A549 treated with DMSO at 1 μM for 4 hours (cell line): ENCODE measurements at places on chromosomes 12 and 14. TPM values are rescaled to one million over a fixed set of nuclear protein-coding genes. Genes with fewer than 3 reads are reported as not detected.

SMARCD1 gene
- 72.3 to 81.7 TPM (median 75.1 TPM) in 5 replicates for total RNA-seq

IKBIP gene
- 62.2 to 79.5 TPM (median 69.6 TPM) in 5 replicates for total RNA-seq

BCL2L14 gene
- total RNA-seq = not detected in 5 replicates

C12orf54 gene
- not detected in 5 replicates for total RNA-seq

FICD gene
- total RNA-seq = 3.1 to 3.6 TPM (median 3.5 TPM) in 5 replicates

C14orf132 gene
- total RNA-seq = 4.0 to 6.2 TPM (median 5.2 TPM) in 5 replicates

SARNP gene
- total RNA-seq = 85.0 to 131 TPM (median 93.2 TPM) in 5 replicates

RPGRIP1 gene
- total RNA-seq = 0.24 to 0.54 TPM (median 0.26 TPM) in 5 replicates

HOXC13 gene
- 5.4 to 10.5 TPM (median 9.0 TPM) in 5 replicates for total RNA-seq

RIMBP2 gene
- total RNA-seq = not detected in 5 replicates

RNASE3 gene
- total RNA-seq = not detected in 5 replicates

NUP37 gene
- 68.7 to 77.3 TPM (median 74.3 TPM) in 5 replicates for total RNA-seq

P2RX2 gene
- not detected in 5 replicates for total RNA-seq

HOXC12 gene
- not detected in 5 replicates for total RNA-seq

C12orf42 gene
- total RNA-seq = not detected in 5 replicates

CIROP gene
- not detected in 5 replicates for total RNA-seq

TSPAN31 gene
- total RNA-seq = 15.5 to 19.6 TPM (median 18.9 TPM) in 5 replicates

LRIG3 gene
- total RNA-seq = 5.0 to 7.2 TPM (median 6.8 TPM) in 5 replicates

DBX2 gene
- not detected in 5 replicates for total RNA-seq

APOLD1 gene
- total RNA-seq = 0.19 to 0.67 TPM (median 0.26 TPM) in 5 replicates

GRIP1 gene
- 2.1 to 3.3 TPM (median 2.8 TPM) in 5 replicates for total RNA-seq

LTBP2 gene
- 10.9 to 15.9 TPM (median 12.1 TPM) in 5 replicates for total RNA-seq

BLOC1S1 gene
- 129 to 138 TPM (median 136 TPM) in 5 replicates for total RNA-seq

PLA2G1B gene
- not detected in 5 replicates for total RNA-seq

ANG gene
- total RNA-seq = 8.0 to 11.2 TPM (median 8.6 TPM) in 5 replicates

ACOT6 gene
- total RNA-seq = not detected in 5 replicates

TRIM9 gene
- 8.9 to 10.8 TPM (median 10.1 TPM) in 5 replicates for total RNA-seq

APOF gene
- not detected in 5 replicates for total RNA-seq

ACSS3 gene
- total RNA-seq = 0.03 to 0.07 TPM in 2 of 5 replicates, not detected in the others
